Stimulated activated CD4-positive, alpha-beta T cell treated with anti-CD3 and anti-CD28 coated beads, Interleukin-4, amount 100 ng/mL, for 1 hour (primary cell): ENCODE measurements at places on chromosomes 7 and 10.

- no peak for DNase-seq
These were observed 18.1 kb upstream of the GSTK1 start for GRCh38 chr7:143245123-143245522.

GRCh38 chr10:98485959-98486358 is 39.2 kb upstream of the HPS1 start:
- DNase-seq, result no peak

GRCh38 chr7:43220250-43220649 is 107.8 kb downstream of the HECW1 start:
- DNase-seq, result no peak

GRCh38 chr7:51308696-51309095 is 7.9 kb downstream of the COBL start:
- no peak for DNase-seq

DNA sequence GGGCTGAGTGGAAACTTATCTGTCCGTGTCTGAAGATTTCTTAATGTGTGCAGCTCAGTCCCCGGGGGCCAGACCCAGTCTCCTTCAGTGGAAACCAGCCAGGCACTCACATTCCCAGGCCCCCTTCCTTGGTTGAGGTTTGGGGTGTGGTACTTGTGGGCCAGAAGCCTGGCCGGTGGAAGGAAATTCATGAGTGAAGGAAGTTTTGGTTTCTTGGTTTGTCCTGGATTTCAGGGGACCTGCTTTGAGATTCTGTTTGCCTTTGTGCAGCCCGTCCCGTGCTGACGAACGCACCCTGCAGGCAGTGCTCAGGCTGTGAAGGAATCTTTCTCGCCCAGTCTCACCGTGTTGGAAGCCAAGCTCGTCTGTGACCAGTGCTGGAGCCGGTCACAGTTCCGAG is 2.9 kb downstream of the INPP5A start:
- no peak for DNase-seq

- DNase-seq, result no peak
These were observed 109.3 kb downstream of the GRK5 start for GRCh38 chr10:119316729-119317097.

DNA sequence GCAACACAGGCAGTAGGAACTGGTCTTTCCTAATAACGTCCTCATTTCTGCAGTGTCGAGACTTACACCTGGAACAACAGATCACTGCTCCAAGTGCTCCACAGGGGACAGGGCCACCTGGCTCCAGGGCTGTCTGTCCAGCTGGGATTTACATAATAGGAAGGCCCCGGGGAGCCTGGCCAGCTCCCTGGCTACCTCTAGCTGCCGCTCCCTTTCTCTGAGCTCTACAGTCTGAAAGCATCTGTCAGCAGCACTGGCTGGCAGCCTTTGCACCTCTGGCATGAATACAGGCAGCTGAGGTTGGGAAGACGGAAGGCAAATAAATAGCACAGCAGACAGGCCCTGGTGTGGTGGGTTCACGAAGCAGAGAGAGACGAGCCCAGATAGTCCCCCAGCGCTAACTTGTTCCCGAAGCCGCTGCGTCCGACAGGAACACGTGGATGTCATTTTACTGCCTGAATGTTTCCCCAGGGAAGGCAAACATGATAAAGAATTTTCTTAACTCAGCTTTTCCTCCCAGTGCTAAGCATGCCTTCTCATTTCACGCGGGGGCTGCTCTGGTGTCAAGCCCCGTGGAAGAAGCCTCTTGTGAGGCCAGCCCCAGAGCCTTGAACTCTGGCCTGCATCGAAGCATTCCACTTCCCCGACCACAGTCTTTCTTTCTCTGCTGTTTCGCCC is 105.4 kb downstream of the ITIH5 start:
- DNase-seq, result no peak

- no peak for DNase-seq
These were observed 204.9 kb downstream of the DOCK4 start for GRCh38 chr7:112001091-112001826.
